ENCODE measurements at places on chromosomes 1 and 21.

- no peak for DNase-seq
Measured at GRCh38 chr1:93675931-93676330, 5.7 kb downstream of the BCAR3 start.

GRCh38 chr1:143691400-143691891, 280.3 kb downstream of the FAM72C start:
- DNase-seq, result no peak

GRCh38 chr1:192707978-192708547, 72.1 kb downstream of the RGS13 start:
- no peak for DNase-seq

DNA sequence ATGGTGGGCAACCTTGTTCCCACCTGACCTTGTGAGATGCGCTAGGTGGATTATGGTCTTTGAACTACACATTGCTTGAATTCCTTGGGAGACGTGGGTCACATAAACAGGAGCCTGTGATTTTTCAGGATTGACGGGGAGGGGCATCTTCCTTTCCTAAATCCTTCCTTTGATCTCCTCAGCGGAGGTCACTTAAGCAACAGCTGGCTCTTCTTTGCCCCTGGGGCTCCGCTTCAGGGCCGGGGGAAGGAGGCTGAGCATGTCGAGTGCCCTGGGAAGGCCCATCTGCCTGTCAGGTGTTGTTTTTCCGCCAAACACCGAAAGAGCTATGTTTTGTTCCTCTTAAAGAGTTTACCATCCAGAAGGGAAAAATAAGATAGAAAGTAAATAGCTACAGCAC, 40.6 kb downstream of the KIF26B start:
- DNase-seq, result no peak

- DNase-seq, result no peak
Measured at GRCh38 chr1:6497215-6497866, 5.9 kb upstream of the PLEKHG5 start.

DNA sequence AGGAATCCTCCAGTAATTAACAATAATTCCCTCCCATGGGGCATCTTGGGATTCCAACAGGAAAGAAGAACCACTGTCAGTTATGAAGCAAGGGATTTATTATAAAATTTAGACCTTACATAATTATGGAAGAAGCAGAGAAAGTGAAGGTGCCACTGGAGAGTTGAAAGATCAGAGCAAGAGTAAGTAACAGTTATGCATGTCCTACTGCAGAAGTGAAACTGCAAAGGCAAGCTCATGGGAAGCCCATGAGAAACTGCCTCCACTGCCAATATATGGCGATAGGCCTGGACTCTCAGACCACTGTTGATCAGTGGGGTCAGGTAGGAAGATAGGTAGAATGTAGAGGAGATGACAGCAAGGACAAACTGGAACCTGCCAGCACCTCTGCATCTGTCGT, 123.6 kb upstream of the ZNF648 start:
- DNase-seq, result no peak

DNA sequence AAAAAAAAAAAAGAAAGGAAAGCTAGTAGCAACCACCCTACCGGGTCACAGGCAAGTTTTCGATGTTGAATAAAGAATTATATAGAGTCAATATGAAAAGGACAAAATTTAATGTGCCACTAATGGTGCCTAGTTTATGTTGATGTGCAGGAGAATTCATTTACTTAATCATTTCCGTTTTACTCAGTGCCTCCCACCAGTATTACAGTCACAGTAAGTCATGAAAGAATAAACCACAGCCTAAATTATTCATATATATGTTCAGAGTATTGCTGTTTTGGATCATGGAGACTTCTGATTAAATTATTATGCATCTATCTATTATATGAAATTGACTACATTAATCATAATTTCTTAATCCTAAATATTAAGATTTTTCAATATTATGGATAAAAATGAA, 35.3 kb downstream of the FNBP1L start:
- no peak for DNase-seq

DNA sequence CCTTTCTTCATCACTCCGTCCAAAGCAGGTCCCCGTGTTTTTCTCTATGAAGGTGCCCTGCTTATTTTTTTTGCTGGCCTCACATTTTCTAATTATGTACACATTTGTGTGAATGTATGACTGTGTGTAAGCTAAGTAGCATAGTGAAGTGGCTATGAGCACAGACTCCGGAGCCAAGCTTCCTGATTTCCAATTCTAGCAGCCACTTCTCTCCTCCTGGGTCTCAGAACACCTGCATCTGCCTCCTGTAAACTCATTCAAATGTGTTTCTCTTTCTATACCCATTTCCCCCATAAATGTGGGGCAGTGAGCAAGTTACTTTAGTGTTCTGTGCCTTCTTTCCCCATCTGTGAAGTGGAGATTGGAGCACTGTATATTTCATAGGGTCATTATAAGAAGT, 2.1 kb downstream of the SLAMF6 start:
- no peak for DNase-seq

DNA sequence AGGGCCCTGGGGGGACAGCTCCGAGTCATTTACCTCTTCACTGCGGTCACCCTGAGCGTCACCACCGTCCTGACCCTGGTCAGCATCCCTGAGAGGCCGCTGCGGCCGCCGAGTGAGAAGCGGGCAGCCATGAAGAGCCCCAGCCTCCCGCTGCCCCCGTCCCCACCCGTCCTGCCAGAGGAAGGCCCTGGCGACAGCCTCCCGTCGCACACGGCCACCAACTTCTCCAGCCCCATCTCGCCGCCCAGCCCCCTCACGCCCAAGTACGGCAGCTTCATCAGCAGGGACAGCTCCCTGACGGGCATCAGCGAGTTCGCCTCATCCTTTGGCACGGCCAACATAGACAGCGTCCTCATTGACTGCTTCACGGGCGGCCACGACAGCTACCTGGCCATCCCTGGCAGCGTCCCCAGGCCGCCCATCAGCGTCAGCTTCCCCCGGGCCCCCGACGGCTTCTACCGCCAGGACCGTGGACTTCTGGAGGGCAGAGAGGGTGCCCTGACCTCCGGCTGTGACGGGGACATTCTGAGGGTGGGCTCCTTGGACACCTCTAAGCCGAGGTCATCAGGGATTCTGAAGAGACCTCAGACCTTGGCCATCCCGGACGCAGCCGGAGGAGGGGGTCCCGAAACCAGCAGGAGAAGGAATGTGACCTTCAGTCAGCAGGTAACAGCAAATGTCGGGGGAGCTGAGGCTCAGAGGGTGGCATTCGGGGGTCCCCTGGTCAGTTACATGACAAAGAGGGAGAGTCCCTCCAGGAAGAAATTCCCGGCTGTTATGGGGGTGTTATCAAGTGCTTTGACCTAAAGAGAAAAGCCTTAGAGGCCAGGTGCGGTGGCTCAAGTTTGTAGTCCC, 12.6 kb downstream of the SLC45A1 start:
- no peak for DNase-seq

GRCh38 chr1:32622205-32622604, 28.1 kb downstream of the ZBTB8OS start:
- DNase-seq, result no peak

GRCh38 chr1:38476850-38477178, 382.8 kb downstream of the RRAGC start:
- no peak for DNase-seq

GRCh38 chr1:59485949-59486348, 189.1 kb downstream of the FGGY start:
- no peak for DNase-seq

DNA sequence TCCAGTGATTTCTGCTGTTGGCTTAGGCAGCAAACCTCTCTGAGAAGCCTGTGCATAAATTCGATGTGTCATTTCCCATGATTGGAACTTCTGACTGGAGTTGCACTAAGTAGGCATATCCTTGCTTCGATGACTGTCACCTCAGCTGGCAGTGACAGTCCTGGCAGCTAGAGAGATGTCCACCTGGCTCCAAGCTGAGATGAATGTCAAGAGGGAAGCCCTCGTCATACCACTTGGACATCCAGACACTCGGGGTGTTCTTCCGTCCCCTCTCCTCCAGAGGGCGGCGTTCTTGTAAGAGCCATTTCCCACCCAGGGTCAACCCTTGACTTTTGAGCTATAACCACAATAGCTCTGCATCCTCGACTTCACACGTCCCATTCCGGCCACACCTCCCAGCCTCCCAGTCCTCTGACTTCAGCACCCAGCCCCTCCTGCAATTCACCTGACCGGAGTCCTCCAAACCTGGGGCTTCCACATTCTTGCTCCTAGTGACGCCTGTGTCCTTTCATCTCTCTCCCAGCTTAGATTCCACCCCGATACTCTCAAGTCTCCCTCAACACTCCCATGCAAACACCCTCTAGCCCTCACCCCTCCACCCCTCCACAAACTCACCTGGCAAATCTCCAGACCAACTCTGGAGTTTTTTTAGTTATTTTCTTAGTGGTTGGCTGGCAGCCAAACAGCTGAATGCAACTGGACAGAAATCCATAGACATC, 17.3 kb downstream of the CA6 start:
- DNase-seq, result no peak

GRCh38 chr1:66050633-66051032, 257.9 kb downstream of the PDE4B start:
- no peak for DNase-seq

- DNase-seq, result peak; percentile 30
Measured at GRCh38 chr1:165871311-165872067, 44.1 kb downstream of the UCK2 start.

DNA sequence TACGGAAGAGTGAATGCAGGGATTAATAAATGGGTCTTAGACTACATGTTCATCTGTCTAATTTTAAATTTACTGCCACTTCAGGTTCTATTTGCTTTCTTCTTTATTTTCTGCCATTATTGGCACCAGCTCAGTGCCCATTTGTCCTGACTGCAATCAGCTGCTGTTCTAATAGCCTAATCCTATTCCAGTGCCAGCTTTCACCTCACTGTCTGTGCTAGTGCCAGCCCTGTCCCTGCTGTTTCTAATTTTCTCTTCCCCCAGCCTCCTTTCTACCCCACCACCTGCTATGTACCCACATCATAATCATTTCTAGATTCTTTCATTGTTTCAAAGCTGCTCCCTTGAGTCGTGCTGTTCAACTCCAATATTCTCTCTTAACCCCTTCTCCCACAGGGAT, 86.4 kb downstream of the KCNK1 start:
- peak; percentile 85 for DNase-seq

- no peak for DNase-seq
Measured at GRCh38 chr1:85322655-85323054, 46.2 kb upstream of the BCL10 start.

DNA sequence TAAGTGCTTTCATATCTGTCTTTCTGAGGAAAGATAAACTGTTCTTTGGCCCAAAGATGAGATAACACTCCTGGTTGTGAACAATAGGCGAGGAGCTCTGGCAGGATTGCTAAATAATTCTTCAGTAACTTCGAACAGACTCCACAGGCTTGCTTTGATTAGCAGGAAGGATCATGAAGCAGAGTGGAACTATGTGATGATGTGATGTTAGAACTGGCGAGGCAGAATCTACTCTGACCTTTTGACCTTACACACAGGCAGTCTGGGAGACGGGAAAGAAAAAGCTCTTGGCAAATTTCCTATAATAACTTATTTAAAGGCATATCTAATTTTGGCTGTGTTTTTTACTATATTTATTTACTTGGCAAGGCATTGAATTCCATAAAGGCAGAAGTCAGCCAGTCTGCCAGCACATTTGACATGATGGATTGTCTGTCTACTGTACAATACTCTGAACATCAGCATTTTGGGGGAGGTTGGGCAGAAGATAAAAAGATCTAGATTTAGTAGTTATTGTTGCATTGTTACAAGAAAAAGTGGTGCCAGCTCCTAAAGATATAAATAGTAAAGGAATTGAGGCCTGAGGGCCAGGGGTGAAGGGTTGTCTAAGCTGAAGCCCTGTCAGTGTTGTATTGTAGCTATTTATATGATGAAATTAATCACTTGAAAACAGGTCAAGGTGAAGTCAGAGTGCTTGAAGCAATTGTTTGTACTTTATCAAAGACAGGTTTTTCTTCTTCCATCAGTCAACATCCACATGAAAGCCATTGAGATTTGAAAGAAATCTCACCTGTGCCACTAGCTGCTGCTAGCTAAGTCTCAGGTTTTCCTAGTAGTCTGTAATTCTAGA, 708.8 kb downstream of the LTN1 start:
- no peak for DNase-seq

- no peak for DNase-seq
Measured at GRCh38 chr1:229757226-229757625, 131.2 kb downstream of the URB2 start.

DNA sequence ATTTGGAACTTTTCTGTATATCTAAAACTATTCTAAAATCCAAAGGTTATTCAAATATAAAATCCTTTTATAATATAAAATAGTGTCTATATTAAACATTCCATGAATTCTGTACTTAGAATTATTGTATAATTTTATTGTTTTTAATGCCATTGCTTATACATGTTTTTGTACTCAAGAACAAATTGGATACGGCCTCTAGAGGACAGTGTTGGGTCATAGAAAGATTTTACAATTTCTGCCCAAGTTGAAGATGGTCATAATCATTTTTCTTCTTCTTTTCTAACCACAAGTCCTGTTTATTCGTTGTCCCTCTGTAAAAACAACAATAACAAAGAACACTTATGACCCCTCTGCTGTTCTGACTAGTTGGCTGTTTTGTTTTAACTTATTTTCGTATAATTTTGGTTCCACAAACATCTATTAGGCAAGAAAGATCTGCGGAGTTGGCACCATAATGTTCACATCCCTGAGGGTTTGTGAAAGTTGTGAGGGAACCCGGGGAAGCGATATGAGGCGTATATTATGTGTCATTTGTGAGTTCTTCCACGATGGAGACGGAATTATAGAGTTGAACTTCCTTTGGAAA, 75.7 kb upstream of the KIF26B start:
- peak; percentile 5 for DNase-seq

DNA sequence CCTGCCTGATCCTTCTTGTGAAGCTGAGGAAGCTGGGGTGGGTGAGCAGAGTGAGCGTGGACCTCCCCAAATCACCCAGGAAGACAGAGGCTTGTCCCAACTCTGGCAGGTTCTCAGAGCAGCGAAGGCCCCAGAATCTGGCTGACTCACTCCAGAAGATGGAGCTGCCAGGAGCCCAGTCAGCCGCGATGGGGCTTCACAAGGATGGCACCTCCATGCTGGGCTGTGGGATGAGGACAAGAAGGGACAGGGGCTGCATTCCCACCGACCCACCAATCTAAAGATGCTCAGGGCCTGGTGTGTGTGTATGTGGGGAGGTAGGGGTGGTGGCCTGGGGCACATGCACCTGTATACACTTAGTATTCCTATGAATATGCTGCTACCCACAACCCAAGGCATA, 52.9 kb downstream of the ATP1A1 start:
- no peak for DNase-seq

DNA sequence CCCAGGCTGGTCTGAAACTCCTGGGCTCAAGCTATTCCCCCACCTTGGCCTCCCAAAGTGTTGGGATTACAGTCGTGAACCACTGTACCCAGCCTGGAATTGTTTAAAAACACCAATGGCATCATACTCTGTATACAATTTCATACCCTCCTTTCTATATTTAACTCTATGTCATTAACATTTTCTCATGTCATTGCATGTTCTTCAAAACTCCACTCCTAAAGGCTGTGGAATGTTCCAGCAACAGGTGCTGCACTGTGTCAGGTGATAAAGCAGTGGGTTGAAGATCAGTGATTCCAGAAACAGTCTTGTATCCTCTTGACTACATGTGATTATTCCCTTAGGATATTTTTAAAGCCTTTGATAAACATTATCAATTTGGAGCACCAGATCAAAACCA, 36.7 kb upstream of the GRHL3 start:
- DNase-seq, result no peak
